NCI-H1436 (cell line): ENCODE measurements at places on chromosomes 4 and X.

GRCh38 chrX:24702362-24703184, 8.9 kb downstream of the POLA1 start:
- no peak for DNase-seq

- DNase-seq: no peak
Observed at GRCh38 chr4:71268166-71268565, 70.7 kb upstream of the SLC4A4 start.

DNA sequence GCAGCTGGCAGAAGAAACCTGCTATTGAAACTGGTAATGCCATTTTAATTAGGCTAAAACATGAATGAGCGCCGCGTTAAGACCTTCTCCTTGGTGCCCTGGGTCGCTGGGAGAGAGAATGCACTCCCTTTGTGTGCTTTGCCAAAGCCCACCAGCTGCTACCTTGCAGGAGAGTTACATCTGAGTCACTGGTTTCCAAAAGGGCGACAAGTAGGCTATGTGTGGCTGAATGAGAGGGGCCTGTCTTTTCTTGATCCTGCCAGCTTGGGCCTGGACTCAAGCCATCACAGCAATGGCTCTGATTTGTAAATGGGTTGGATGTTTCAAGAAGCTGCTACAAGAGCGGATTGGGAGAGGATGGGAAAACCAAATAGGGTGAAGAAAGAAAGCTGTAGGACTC, 81.5 kb downstream of the NHS start:
- peak; percentile 0 for DNase-seq

- DNase-seq: no peak
Observed at GRCh38 chr4:120971884-120972283, 49.4 kb upstream of the PRDM5 start.

DNA sequence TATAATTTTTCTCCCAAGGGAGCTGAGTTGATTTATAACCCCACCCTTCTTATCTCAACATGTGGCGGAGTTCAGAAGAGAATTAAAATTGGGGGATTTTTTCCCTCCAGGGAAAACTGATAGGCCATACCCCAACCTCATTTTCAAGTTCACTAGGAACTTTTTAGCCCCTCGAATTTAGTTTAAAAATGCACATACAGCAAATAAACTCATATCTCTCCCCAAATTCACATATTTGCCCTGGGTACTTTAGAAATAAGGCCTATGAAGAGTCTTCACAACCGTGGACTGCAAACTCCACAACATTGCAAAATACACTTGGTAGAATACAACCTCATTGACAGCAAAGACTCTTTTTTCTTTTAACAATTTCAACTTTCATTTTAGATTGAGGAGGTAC, 206.7 kb upstream of the LEF1 start:
- DNase-seq: no peak

DNA sequence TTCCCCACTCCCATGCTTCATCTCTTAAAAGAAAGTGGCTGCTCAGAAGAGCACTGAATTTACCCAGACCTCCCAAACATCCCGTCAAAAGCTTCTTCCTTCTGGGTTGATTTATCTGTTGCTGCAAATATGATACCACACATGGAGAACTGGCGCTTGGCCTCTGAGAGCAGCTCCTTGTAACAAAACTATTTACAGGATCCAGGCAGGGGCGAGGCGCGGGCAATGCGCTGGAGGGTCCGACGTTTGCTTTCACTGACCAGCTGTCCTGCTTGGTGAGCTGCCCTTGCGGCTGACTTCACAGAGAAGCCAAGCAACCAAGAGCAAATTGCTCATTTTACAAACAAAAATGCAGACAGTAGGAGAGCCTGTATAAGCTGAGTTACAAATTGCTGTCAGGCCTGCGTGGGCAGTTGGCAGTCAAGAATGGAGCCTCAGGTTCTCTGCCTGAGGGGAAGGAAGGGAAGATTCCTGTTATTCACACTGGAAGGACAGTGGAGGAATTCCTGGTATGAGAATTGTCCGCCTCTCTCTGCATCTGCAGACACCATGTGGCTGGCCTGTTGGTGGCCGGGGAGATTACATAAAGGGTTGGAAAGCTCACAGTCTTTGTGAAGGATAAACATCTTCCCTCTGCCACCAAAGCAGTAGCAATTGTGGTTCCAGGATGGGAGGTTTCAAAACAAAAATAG, 192.2 kb upstream of the LEF1 start:
- DNase-seq: no peak

- no peak for DNase-seq
Observed at GRCh38 chr4:170398218-170398617, 308.5 kb upstream of the AADAT start.

DNA sequence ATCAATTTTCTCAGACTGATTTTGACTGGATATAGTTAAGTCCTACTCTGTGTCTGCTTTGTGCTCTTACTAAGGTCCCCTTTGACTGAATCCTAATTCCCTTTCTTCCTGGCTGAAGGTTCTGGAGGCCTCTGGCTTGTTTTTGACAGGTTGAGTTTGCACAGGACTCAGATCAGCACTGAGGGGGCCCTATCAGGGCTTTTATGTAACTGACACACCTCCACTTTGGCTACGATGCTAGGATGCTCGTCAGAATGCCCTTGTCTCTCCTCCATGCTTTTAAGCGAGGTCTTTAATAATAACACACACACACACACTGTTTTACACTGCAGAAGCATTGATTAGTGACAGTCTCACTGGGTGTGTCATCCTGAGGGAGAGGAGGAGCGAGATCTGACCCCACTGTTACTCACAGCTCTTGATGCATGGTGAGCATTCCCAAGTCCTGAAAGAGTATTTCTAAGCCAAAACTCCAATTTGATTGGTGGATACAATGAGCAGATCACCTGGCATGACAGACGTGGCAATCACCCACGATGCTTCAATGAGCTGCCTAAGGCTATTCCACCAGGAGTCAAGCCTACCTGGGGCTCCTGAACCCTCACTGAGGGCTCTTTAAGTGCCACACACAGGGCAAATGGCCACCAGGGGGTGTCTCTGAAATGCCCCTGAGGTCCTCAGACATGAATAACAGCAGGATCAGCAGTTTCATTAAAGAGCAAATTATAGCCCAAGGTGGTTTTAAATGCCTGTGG, 130.4 kb upstream of the CPEB2 start:
- DNase-seq: no peak

GRCh38 chr4:4823621-4824162, 35.8 kb upstream of the MSX1 start:
- no peak for DNase-seq

DNA sequence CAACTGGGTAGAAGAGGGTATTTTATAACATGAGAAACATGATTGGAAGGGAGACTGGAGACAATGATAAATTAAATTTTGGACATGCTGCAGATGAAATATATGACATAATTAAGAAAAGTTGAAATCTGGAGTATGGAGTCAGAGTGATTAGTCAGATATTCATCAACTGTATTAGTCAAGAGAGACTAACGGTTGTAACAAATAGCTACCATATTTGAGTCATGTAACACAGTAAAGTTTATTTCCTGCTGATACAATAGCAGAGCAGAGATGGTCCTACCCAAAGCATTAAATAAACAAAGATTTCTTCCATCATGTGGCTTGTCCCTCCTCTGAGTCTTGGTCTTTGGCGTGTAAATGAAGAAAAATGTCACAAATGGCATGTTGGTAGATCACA, 321.3 kb downstream of the GALNTL6 start:
- no peak for DNase-seq

DNA sequence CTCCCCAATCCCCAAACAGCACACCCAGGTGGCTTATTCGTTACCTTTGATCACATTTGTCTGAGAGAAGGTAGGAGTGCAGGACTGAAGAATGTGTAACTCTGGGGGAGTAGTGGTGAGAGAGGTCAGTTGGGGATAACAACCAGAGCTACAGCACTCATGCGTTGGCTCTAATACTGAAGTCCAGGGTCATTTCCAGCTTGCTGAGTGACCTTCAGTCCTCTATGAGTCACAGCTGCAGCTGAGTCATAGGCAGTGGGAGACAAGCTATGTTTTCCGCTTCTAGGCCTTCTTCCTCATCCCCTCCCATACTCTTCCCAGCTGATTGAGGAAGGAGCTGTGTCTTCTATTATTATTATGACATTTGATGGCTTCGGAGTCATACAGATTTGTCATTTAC, 31.6 kb upstream of the CT47C1 start:
- DNase-seq: no peak

- no peak for DNase-seq
Observed at GRCh38 chrX:17747692-17748091, 10.4 kb downstream of the SCML1 start.

DNA sequence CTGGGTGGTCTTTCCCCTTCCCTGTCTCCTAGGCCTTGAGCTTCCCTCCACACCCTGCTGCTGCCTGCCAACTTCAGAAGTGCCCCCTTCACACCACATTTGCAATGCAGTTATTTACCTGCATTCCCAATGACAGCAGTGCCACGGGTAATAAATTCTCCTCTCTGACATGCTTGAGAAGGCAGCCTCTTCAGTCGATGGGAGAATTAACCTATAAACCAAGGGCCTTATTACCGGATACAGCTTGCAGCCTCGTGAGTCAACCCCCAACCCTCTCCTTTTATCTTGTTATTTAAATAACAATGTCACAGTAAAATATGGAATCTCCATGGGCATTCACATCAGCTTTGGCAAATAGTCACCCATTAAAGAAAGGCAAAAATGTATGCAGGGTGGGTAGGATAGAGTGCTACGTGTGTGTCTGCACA, 34.7 kb upstream of the LGI2 start:
- peak; percentile 43 for DNase-seq

DNA sequence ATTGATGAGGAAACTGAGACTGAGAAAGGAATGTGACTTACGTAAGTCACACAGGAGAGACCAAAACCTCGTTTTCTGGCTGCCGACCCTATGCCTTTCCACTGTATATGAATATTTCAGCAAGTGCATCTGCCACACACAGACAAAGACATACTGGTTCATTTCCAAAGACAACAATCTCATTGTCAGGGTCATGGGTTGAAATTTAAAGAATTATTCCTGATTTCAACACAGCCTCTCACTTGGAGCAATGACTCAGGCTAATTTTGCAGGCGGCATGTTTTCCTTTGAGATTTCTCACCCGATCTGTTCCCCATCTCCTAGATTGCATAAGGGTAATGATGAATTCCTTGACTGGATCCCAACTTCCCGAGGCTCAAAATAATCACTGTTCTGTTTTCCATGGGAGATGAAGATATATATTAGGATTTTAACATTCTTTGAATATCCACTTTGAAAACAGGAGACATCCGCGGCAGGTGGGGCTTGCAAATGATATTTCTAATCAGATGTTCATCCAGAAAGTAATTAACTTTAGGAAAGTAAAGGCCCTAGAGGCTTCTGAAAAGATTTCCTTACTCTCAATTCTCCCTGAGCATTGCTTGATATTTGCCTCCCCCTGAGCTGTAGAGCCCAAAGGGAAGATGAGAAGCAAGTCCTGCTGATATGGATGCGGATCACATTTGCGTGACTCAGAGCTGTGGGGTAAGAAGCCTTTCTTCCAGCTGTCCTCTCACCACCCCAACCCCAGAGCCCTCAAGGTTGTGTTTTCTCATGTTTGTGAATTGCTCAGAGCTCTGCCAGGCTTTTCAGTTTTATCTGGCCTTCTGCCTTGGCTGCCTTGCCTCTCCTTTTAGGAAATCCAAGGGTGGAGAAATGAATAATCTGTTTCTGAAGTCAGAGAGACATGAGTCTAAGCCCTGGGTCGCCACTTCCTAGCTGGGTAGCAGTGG, 361.1 kb upstream of the BOD1L1 start:
- no peak for DNase-seq

DNA sequence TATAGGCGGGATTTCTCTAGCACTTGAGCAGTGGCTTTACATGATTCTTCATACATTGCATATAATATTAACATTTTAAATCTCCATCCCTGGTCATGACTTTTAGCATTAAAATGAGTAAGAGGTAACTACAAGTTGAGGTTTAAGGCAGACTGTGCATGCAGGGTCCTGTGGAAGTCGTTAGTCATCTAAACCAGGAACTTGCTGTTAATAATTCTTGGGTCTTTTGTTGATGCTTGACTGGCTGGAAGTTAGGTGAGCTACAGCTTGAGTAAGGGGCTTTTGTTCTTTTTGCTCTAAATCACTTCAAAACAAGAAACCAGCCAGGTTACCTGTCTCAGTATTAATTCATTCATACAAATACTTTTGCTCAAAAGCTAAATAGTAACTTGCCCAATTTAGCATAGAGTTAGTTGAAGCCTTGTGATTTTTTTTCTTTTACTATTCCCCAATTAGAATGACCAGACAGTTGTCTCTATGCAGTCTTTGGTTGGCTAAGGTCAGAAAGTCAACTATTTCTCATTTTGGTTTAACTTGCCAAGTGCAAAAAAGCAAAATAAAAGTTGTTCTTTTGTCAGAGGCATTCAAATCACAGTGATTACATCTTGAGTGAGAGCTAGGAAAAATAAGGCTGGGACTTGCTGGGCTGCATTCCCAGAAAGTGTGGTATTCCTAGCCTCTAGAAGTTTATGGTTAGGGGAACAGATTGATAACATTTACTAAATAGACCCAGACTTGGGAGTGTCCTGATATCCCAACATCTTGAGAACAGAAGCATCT, 516.9 kb downstream of the PDHA2 start:
- DNase-seq: no peak

GRCh38 chr4:41098093-41099048, 116.0 kb downstream of the APBB2 start:
- DNase-seq: no peak

DNA sequence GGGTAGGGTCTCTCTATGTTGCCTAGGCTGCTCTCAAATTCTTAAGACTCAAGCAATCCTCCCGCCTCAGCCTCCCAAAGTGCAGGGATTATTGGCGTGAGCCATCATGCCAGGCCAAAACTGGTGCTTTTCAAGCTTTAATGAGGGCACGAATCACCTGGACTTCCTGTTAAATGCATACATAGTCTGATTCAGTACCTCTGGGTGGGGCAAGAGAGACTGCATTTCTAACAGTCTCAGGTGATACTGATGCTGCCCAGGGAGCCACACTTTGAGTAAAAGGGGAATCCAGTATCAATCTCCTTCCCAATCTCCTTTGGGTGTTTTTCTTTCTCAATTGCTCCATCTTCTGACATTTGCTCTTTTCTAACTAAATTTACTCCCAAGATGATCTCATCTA, 96.5 kb downstream of the SH3RF1 start:
- no peak for DNase-seq

DNA sequence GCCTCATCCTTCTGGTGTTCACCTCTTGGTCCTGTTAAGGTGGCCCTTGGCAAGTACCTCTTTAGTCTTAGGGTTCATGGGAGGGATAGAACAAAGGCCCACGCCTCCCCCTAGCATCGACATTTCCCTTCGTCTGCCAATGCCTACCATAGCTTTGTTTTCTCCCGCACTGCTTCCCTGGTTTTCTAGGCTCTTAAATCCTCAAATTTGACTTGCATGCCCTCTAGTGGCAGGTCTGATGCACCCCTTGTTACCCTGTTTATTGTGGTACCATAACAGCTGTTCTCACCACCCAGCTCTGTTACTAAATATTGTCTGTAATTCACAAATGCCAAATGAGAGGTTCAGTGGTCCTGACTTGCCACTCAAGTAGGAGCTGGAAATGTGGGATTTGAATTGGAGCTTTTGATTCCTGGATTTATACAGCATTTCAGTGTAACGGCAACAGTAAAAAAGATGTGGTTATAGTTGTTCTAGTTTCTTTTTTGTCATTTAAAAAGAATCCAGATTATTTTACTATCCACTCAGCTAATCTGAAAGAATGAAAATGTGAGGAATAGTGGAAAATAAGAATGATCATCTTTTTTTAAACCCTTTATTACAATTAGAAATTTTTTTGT, 100.1 kb downstream of the REPS2 start:
- DNase-seq: peak; percentile 50
